ENCODE measurements at places on chromosomes 6 and 20.

DNA sequence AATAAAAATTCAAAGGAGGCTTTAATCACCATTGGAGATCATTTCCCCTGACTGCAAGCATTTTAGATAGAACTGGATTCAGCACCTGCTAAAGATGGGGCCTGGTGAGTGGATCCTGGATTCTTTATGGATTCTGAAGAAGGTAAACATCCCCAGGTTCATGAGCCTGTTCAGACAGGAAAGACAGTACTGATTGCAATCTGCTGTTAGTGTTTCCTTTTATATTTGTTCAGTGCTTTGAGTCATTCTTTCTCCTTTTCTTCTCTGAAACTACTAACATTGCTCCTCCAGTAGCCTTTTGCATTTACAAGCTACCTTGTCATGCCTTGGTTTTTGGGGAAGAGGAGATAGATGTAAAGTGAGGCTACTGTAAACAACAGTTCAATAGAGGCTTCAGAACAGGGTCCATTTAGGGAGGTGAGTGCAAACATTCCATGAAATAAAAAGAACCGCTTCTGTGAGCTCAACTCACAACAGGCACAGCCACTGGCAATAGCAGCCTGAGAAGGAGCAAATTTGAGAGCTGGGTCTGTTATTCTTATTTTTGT is 66.4 kb upstream of the PRL start:
- no peak overlapping the region for H3K4me3 ChIP-seq
- H3K27ac ChIP-seq, result no peak overlapping the region
- no peaks in the 10 kb centered on the region for H3K36me3 ChIP-seq
- H3K27me3 ChIP-seq, result no peaks in the 10 kb centered on the region
- H3K4me1 ChIP-seq, result no peaks in the 10 kb centered on the region

- H3K27ac ChIP-seq, result no peak overlapping the region
- no peak for DNase-seq
- no peaks in the 10 kb centered on the region for H3K27me3 ChIP-seq
- no peaks in the 10 kb centered on the region for H3K4me1 ChIP-seq
- H3K4me3 ChIP-seq, result no peak overlapping the region
Measured at GRCh38 chr20:46773680-46774079, 64.2 kb downstream of the SLC2A10 start.

- peak overlapping the region; percentile 42 for H3K27ac ChIP-seq
- no peaks in the 10 kb centered on the region for H3K27me3 ChIP-seq
- H3K4me1 ChIP-seq, result peaks cover 35% of the 10 kb centered on the region
Measured at GRCh38 chr6:34242252-34243130, 5.8 kb downstream of the HMGA1 start.

GRCh38 chr20:16111172-16111832 is 461.9 kb downstream of the KIF16B start:
- H3K27me3 ChIP-seq, result no peaks in the 10 kb centered on the region
- no peak overlapping the region for H3K27ac ChIP-seq
- no peaks in the 10 kb centered on the region for H3K4me1 ChIP-seq
- no peak overlapping the region for H3K4me3 ChIP-seq

DNA sequence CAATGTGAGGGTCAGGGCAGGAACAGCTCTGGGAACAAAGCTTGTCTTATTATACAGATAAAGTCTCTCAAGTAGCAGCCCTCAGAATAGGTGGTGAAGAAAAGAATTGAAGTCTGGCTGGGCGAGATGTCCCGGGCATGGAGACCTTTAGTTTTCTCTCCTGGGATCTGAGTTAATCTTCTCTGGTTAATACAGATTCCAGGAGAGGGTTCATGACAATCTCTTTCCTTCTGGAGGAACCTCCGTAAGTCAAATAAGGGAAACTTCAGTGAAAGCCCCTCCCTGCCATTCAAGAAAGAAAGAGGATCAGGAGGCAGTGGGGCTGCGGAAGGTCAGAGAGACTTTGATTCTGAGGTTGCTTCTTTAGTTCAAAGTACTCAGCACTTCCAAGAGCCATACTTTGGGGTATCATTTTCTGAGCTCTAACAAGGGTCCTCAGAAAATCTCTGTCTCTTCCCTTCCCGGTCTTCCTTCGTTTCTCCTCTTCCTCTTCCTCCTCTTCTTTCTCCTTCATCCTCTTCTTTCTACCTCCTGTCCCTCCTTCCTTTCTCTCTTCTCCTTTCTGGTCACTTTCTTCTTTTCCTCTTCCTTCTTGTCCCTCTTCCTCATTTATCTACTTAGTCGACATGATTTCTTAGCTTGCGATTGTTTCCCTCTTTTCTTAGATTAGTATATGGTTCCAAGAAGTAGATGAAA is 4.6 kb upstream of the ZNF184 start:
- peak overlapping the region; percentile 72 for H3K4me3 ChIP-seq
- H3K4me1 ChIP-seq, result peaks cover 9% of the 10 kb centered on the region
- H3K27ac ChIP-seq, result peak overlapping the region; percentile 96

GRCh38 chr6:41502917-41503671 is 43.1 kb upstream of the FOXP4 start:
- no peaks in the 10 kb centered on the region for H3K36me3 ChIP-seq
- H3K4me1 ChIP-seq, result peaks cover 18% of the 10 kb centered on the region
- no peak for DNase-seq
- H3K4me3 ChIP-seq, result no peak overlapping the region

DNA sequence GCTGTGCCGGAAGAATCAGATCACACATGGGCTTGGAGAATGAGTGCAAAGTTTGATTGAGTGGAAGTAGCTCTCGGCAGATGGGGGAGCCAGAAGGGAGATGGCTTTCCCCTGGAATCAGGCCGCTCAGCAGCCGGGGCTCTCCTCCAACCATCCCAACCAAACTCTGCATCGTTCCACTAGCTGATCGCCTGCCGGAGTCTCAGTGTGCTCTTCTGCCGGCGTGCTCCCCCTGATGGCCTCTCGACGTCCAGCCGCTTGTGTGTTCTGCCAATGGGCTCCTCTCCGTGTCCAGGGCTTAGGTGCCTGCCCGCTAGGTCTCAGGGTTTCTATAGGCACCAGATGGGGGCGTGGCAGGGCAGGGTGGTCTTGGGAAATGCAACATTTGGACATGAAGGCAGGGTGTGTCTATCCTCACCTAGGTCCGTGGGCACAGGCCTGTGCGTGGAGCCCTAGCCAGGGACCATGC is 4.9 kb upstream of the BIRC7 start:
- H3K27me3 ChIP-seq, result no peaks in the 10 kb centered on the region
- no peaks in the 10 kb centered on the region for H3K36me3 ChIP-seq
- peaks cover 8% of the 10 kb centered on the region for H3K4me1 ChIP-seq
- no peak overlapping the region for H3K4me3 ChIP-seq

GRCh38 chr20:33674294-33675135 is at the start of gene NECAB3:
Gene NECAB3, minus strand, starts transcription at chr20:33674428. Its CDS starts 76 bp downstream, at chr20:33674352.
- H3K27ac ChIP-seq, result peak within 1 kb of the TSS; percentile 23
- H3K27me3 ChIP-seq, result no peaks in the 10 kb centered on the region
- DNase-seq, result peak; percentile 51
- H3K4me3 ChIP-seq, result peak within 1 kb of the TSS; percentile 58
- H3K4me1 ChIP-seq, result peaks cover 23% of the 10 kb centered on the region
- no peaks in the 10 kb centered on the region for H3K36me3 ChIP-seq

GRCh38 chr6:151317103-151317994 is 74.0 kb downstream of the ZBTB2 start:
- no peaks in the 10 kb centered on the region for H3K4me1 ChIP-seq
- H3K4me3 ChIP-seq, result no peak overlapping the region
- H3K36me3 ChIP-seq, result no peaks in the 10 kb centered on the region
- H3K27ac ChIP-seq, result no peak overlapping the region

GRCh38 chr6:109081026-109081425 is 13.6 kb downstream of the SESN1 start:
- H3K27ac ChIP-seq, result no peak overlapping the region
- no peak for DNase-seq
- H3K4me3 ChIP-seq, result no peak overlapping the region

DNA sequence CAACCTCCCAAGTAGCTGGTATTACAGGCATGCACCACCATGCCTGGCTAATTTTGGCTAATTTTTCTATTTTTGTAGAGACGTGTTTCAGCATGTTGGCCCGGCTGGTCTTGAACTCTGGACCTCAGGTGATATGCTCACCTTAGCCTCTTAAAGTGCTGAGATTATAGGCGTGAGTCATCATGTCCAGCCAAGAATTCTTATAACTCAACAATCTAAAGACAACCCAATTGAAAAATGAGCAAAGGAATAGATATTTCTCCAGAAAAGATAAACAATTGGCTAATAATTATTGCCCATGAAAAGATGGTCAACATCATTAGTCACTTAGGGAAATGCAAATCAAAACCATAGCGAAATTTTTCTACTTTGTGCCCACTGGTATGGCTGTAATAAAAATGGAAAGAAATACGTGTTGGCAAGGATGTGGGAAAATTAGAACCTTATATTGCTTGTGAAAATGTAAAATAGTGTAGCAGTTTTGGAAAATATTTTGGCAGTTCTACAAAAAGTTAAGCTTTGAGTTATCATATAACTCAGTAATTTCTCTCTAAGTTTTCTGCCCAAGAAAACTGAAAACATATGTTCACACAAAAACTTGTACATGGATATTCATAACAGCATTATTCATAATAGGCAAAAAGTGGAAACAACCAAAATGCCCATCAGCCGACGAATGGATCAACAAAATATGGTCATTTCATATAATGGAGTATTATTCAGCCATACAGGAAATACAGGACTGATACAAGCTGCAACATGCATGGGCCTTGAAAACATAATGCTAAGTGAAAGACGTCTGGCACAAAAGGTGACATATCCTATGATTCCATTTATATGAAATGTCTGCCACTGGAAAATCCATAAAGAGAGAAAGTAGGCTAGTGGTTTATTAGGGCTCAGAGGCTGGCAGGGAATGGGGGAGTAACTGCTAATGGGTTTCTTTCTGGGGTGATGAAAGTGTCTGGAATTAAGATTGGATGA is 87.8 kb downstream of the UTRN start:
- H3K36me3 ChIP-seq, result no peaks in the 10 kb centered on the region
- no peak overlapping the region for H3K4me3 ChIP-seq
- H3K27me3 ChIP-seq, result no peaks in the 10 kb centered on the region
- no peak overlapping the region for H3K27ac ChIP-seq

DNA sequence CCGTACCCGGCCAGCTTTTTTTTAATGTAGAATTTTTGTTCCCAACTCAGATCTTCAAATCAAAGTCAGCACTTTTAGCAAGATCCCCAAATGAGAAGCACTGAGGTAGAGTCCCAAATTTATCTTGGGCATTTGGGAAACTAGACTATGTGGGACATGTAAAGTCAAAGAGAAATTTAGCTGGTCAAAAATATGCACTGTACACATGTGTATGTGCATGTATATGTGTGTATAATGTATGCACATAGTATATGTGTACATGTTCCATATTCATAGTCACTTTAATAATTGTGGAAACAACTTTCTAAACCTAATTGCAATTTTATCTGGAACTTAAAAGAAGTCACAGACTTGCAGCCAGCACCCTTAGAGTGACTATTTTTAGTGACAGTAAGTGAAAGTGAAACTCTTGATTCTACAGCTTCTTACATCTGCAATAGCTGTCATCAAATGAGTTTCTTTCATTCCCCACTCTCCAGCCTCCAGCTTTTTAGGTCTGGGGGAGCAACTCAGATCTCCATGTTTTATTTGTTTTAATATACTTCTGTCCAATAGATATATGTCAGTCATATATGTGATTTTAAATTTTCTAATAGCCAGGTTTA is 53.6 kb downstream of the CDC40 start:
- peaks cover 13% of the 10 kb centered on the region for H3K36me3 ChIP-seq
- H3K27me3 ChIP-seq, result no peaks in the 10 kb centered on the region
- no peak for DNase-seq
- H3K27ac ChIP-seq, result no peak overlapping the region
- no peak overlapping the region for H3K4me3 ChIP-seq

DNA sequence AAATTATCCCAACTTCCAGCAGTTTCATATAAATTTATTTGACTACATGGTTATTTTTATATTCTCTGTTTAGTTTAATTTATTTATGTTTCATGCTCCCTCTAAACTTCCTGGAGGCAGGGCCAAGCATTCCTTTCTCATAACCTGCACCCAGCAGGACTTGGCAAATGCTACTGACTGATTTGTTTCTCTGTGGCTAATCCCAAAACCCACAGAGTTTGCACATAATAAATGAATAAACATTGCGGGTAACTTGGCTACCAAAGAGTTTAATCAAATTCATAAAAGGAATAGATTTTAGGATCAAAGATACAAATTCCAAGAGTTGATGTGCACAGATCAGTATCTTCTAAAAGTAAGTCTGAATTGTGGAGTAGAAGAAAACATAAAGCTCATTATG is 239.5 kb downstream of the SLC35F1 start:
- no peaks in the 10 kb centered on the region for H3K36me3 ChIP-seq
- H3K4me1 ChIP-seq, result no peaks in the 10 kb centered on the region
- no peak overlapping the region for H3K27ac ChIP-seq
- DNase-seq, result no peak
- H3K4me3 ChIP-seq, result no peak overlapping the region

DNA sequence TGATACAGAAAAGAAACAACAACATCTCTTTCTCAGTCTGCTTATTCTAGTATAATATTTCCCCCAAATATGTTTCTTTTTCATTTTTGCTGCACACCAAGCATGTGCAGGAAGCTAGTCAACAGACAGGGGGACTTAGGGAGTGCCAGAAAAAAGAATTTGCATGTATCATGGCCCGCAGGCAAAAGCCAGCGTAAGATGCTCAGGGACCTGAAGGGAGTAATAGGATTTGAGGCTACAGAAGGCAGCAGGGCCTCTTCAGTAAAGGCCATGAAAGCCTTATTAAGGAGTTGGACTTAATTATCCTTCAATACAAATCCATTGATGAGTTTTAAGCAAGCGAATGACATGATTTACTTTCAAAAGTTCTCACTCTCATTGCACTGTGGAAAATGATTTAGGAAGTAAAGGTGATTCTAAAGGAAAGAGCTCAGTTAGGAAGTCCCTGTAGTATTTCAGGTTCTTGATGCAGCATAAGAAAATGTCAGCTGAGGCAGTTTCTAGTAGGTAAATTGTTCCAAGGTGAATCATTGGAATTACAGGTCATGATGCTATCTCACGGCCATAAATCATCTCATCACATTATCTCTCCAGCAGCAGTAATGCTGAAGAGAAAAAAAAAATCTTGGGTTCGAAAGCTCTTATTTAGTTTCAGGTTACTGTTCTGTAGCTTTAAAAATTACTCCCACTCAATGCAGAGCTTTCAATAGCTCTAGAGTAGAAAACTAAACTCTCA is 94.8 kb downstream of the PTCHD4 start:
- H3K27me3 ChIP-seq, result no peaks in the 10 kb centered on the region
- H3K36me3 ChIP-seq, result no peaks in the 10 kb centered on the region
- no peak overlapping the region for H3K27ac ChIP-seq
- DNase-seq, result no peak
- no peaks in the 10 kb centered on the region for H3K4me1 ChIP-seq

DNA sequence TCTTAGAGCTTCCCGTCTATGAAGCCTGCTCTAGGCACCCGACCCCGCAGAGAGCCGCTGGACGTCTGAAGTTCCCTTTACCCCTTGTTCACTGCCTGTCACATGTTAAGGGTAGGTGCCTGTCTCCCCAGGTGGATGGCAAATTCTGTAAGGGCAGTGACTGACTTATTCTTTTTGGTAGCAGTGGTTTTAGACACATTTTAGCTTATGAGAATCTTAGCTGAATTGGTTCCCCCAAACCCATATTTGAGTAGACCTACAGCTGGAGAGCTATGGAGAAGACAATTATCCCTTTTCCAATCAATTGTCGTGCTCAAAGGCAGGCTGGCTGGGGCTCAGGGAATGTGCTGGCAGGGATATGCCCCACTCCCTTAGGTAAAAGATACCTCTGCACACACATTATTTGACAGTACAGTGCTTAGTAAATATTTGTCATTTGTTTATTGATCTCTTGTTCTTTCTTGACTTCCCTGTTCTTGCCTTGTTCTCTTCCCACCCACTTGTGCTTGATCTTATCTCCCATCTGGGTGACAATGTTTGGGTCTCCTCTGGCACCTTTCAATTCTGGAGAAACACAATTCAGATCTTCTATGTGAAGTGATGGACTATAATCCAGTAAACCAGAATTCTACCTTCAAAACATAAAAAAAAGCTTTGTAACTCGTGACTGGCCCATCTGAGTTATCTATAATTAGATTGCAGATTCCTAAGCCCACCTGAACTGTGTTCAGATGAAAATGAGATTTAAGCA is 114.3 kb upstream of the SLC2A12 start:
- H3K4me3 ChIP-seq, result no peak overlapping the region
- peaks cover 30% of the 10 kb centered on the region for H3K36me3 ChIP-seq
- peaks cover 6% of the 10 kb centered on the region for H3K4me1 ChIP-seq
